Uterus (tissue), 4 donors: ENCODE measurements at places on chromosomes 11 and 22. TPM values are rescaled to one million over a fixed set of nuclear protein-coding genes. Genes with fewer than 3 reads are reported as not detected.

GRCh38 chr11:117551761-117552343 lies 224.2 kb downstream of the CEP164 start:
- no peaks in the 10 kb centered on the region for H3K36me3 ChIP-seq
- H3K4me3 ChIP-seq = no peak overlapping the region
- H3K27me3 ChIP-seq = no peaks in the 10 kb centered on the region
- no peak for DNase-seq
- H3K27ac ChIP-seq = no peak overlapping the region
- H3K4me1 ChIP-seq = no peaks in the 10 kb centered on the region

DNA sequence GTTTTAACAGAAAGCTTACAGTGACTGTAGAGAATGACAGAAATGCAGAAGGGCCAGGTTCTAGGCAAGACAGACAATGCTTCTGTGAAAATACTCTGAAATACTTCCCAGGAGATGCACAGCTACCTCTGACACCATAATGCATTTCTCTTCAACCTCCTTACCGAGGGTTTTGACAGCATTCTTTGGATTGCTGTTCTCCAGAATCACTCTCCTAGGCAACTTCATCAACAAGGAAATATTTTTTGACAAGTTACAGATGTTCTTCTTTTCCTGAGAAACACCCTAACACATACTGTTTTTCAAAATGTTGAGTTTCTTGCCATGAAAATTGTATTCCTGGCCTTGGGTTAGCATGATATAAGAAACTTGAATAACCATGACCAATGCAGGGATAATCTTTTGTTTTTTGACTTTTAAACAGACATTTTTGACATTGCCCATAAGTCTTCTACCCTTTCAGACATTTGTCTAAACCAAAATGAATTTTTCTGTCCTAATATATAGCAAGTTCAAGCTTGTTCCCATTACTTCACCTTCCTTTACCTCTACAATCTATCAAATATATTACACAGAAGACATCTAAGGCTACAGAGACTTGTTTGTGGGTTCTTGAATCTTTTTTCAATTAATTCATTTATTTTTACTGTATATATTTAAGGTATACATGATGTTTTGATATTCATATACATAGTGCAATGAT lies 108.1 kb downstream of the CCDC34 start:
- H3K27ac ChIP-seq = no peak overlapping the region
- H3K36me3 ChIP-seq = no peaks in the 10 kb centered on the region
- no peaks in the 10 kb centered on the region for H3K27me3 ChIP-seq
- H3K4me1 ChIP-seq = no peaks in the 10 kb centered on the region
- no peak overlapping the region for H3K4me3 ChIP-seq
- DNase-seq = no peak

DNA sequence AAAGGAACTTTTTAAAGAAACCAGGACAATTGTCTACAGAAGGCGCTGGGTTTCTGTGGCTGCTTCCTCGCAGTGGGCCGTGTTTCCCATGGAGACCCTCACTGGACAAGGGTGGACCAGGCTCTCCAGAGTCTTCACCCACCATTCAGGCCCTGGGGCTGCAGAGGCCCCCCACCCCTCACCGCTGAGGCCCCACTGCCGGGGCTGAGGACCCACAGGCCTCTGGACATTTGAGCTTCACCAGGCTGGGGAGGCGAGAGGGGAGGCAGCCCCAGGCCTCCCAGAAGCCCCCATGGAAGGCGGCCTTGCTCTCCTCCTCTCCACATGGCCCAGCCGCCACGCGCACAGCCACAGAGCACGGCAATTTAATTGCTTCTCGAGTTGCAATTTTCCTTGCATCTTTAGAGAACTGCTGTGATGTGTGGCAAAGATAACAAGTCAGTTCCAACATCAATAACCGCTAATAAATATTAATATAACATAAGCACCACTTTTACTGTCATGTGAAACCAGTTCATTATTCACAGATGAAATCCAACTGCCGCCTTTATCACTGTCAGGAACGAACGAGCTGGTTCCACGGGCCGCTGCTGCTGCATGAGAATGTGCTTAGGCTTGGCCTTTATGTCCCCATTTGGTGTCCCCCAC lies 81.0 kb downstream of the PHF21B start:
- DNase-seq = no peak
- no peaks in the 10 kb centered on the region for H3K36me3 ChIP-seq
- H3K4me3 ChIP-seq = no peak overlapping the region
- no peak overlapping the region for H3K27ac ChIP-seq

- H3K27ac ChIP-seq = no peak overlapping the region
- H3K27me3 ChIP-seq = no peaks in the 10 kb centered on the region
- no peaks in the 10 kb centered on the region for H3K4me1 ChIP-seq
- DNase-seq = no peak
These were observed 5.8 kb upstream of the GCAT start for GRCh38 chr22:37801946-37802309.

The C11orf86 gene
- total RNA-seq = not detected
